Suppressor macrophage (primary cell): ENCODE measurements at places on chromosomes 3 and 15.

DNA sequence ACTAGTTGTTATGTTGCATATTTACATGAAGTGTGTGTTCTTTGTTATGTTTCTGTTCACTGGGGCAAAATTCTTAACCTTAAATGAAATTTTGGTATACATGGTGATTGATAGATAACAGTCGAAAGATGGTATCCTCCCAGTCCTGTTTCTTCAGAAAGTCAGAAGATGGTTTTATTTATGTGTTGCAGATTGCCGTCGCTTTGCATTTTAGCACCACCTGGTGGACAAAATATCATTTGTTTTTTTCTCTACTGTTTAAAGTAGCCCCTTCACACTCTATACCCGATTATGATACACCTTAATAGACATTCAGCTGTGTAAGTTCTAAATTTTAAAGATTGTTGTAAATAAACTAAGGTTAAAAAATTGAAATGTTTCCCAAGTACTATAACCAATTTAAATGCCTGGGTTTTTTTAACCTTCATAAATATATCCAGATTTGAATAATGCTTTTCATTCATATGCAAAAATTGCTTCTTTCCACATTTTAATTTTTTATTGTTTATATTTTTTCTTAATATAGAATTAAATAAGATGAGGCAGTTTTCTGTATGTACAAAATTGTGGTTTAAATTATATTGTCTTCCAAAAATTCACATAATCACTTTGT is 152.2 kb downstream of the ALCAM start:
- DNase-seq, result peak; percentile 65

GRCh38 chr3:157368171-157368570 is 68.5 kb upstream of the PTX3 start:
- peak; percentile 3 for DNase-seq

- DNase-seq, result no peak
Observed at GRCh38 chr3:161781381-161781780, 284.8 kb downstream of the OTOL1 start.

DNA sequence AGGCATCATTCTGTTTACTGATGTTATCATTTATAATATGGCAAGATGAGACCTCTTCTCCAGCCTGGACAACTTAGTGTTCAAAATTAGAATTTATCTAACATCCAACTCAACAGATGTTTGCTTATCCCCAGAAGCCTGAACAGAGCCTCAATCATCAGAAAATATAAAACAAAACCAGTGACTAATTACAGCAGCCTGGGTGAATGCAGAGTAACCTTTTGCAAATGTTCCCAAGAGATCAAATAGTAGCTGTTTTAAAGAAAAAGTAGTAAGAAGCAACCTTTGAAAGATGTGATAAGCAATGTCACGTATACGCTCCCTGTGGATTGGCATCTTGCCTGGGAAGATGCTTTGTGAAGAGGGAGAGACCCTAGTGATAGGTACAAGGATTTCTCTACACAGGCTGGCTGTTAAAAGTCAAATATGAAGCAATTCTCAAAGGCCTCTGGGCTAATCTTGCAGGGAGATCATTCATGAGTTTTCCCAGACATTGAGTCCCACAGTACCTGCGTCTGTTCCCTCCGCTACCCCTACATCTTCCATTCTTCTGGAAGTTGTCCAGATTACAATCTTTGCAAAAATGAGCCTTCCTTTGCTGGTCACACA is 39.3 kb upstream of the PRICKLE2 start:
- DNase-seq, result no peak

- no peak for DNase-seq
Observed at GRCh38 chr3:134797057-134797740, 2.1 kb downstream of the EPHB1 start.

GRCh38 chr3:23662079-23662617 is 143.6 kb upstream of the UBE2E1 start:
- DNase-seq, result no peak

- DNase-seq, result no peak
Observed at GRCh38 chr3:37985637-37986320, 4.8 kb upstream of the VILL start.

DNA sequence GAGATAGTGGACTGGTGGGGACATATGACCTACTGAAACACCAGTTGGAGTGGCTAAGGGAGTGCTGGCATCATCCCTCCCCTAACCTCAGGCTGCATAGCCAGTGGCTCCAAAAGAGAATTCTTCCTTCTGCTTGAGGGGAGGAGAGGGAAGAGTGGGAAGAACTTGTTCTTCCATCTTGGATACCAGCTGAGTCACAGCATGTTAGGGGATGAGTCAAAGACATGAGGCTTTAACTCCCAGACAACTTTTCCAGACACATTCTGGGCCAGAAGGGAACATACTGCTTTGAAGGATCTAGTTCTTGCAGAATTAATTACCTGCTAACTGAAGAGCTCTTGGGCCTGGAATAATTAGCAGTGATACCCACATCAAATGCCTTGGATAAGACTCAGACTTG is 36.8 kb upstream of the PEX5L start:
- no peak for DNase-seq

DNA sequence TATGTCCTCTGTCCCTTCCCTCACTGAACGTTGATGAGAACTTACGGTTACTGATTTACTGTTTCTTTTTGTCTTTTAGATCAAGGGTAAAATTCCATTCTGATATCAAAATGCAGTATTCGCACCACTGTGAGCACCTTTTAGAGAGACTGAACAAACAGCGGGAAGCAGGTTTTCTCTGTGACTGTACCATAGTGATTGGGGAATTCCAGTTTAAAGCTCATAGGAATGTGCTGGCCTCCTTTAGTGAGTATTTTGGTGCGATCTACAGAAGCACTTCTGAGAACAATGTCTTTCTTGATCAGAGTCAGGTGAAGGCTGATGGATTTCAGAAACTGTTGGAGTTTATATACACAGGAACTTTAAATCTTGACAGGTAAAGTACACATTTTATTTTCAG is 990 bp downstream of the MYNN start:
- no peak for DNase-seq

GRCh38 chr3:172442606-172443005 is 5.7 kb downstream of the GHSR start:
- no peak for DNase-seq

DNA sequence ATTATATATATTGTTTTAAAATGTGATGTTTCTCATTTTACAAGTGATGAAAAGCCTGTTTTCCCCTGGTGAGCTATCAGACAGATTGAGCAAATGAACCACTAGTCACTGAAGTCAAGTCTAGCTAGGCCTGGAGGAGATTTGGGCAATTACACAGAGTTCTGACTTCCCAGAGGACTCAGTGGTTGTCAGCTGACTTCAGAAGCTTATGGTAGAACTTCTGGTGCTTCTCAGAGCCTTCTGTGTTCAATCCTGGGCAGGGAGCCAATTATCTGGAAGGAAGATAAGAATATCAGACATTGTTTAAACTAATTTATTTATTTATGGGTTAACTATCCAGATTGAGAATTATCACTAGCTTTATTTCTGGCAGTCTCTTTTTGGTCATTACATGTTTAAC is 37.7 kb upstream of the NAALADL2 start:
- DNase-seq, result no peak
